ENCODE measurements at places on chromosomes 12 and 14.

- DNase-seq, result no peak
These were observed 51.4 kb downstream of the ZFP36L1 start for GRCh38 chr14:68741477-68741791.

- no peak for DNase-seq
These were observed 95.1 kb upstream of the COCH start for GRCh38 chr14:30779210-30779609.

DNA sequence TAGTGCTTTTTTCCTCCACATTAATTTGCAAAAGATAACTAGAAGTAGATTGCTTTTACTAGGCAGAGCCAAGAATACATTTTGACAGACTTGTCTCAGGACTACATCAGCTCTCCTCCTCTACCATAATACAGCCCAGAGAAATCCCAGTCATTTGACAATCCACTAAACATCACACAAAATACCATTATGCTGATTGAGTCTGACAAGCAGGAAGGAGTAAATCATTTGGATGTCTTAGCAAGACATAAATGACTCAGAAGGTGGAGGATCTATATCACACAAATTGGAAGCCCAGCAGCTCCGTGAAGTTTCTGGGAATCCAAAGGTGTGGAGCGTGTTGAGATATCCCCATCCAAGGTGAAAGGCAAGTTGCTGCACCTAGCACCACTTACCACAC lies 75.4 kb upstream of the FKBP4 start:
- no peak for DNase-seq

DNA sequence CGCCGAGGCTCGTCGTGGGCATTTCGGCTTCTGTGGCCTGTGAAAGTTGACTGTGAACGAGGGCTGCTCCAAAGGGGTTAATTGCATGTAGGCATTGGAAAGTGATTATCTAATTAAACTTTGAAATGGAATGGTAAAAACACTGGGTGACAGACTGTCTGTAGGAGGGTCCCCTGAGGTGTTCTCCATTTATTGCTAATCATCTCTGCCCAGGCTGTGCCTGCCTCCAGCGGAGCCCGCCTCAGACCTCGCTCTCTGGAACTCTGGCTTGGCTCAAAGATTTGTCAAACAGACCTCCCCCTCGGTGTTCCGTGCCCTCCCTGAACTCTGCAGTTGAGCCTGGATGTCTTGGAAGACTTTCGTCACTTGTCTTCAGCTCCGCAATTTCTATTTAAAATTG lies 50.2 kb upstream of the VRK1 start:
- no peak for DNase-seq

- DNase-seq, result no peak
These were observed 116.4 kb downstream of the EPS8 start for GRCh38 chr12:15672671-15673270.

DNA sequence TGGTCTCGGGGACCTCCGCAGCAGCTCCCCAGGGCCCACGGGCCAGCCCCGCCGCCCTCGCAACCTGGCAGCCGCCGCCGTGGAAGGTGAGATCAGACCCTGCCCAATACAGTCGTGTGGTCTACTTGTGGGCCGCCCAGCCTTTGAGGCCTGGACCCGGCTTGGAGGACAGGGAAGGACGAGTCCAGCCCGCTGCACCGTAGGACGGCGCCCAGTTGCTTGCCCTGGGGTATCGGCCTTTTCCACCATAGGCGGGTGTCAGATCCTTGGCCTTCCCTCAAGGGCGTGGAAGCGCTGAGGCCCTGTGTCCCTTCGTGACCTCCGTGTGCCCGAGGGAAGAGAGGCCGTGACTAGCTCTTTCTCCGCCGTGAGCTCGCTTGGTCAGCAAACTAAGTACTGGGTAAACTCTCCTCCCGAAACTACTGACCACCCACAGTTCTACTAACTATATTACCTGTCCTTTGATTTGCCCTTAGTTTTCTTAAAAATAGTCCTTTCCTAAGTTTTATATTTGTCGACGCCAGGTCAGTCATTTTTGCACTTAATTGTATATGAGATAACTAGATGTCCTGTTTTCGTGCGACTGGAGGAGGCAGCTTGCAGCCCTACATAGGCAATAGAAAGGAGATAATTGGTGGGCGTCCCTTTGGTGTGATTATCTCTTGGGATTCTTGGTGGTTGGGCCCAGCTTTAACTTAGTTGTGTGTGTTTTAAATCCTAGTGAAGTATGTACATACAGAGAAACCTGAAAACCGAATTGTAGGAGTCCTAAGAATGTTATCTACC lies 757 bp downstream of the SLC25A3 start:
- no peak for DNase-seq

- no peak for DNase-seq
These were observed 28.6 kb downstream of the TULP3 start for GRCh38 chr12:2919249-2919648.

DNA sequence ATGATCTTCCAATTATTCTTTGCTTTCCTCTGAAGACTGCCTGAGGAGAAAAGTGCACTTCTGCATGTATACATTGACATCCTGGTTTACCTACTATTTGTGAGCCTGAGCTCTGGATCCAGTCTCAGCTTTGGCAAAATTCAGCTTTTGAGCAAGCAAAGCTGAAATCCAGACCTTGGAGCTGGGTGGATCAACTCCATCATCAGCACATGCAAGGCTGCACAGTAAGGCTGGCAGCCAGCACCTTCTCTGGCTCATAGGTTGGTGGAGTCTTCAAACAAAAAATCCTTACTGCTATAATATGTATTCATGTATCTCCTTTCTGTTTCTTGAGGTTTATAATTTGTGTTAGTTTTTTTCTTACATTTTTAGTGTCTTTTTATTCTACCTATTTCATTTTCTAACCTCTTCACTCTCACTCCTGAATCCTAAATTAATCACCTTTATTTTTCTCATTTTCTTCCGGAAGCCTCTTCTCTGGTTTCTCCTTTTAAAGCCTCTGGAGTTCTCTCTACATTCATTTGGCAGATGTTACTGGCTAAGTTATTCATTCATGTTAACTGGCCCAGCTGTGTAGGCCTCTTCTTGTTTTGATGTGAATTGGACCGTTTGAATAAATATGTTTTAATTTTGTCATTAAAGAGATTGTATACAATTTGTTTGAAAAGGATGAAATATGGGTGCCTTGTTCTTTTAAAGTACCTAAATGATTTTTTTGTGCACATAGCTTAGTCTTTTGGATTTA lies 224.8 kb downstream of the DACT1 start:
- no peak for DNase-seq

GRCh38 chr12:95051241-95051640 lies 22.2 kb downstream of the NR2C1 start:
- DNase-seq, result no peak

DNA sequence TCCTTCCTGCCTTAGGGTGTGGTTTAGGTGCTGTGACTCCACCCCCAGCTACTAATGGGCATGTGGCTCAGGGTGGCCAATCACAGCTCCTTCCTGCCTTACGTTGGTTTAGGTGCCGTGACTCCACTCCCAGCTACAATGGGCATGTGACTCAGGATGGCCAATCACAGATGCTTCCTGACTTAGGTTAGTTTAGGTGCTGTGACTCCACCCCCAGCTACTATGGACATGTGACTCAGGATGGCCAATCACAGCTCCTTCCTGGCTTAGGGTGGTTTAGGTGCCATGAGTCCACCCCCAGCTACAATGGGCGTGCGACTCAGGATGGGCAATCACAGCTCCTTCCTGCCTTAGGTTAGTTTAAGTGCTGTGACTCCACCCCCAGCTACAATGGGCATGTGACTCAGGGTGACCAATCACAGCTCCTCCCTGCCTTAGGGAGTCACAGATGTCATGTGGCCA lies 163.9 kb downstream of the TBX5 start:
- peak; percentile 50 for DNase-seq

DNA sequence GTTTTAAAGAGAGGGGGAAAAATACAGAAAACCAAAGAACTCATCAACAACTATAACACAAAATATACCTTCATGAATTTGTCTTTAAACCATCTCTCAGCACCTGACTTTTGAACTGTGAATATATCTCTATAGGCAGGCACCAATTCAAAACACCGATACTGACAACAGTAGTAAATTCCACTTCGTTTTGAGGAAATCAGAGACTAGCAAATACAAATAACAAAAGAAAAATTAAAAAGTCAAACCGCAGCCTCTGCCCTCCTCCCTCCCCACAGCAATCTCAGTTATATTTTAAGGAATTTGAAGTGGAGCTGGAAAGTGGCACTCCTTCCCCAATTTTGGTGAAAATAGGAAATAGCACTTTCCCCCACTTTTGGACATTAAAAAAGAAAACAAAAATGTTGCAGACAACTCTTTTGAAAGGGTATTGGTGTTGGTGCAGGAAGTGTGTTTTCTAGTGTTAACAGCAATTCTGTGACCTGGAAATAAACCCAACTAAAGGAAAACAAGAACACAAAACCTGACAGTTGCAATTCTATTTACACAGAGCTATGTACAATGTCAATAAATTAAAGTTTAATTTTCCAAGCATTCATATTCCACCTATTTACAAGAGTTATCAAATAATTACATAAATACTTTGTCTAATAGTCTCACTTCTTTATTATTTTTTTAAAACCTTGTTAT lies 13.5 kb downstream of the TBX3 start:
- DNase-seq, result no peak

- no peak for DNase-seq
These were observed 18.4 kb upstream of the RNU6-7 start for GRCh38 chr14:32183151-32184058.

- no peak for DNase-seq
These were observed 326.5 kb downstream of the FLRT2 start for GRCh38 chr14:85856430-85856829.

- no peak for DNase-seq
These were observed 282.3 kb upstream of the PRICKLE1 start for GRCh38 chr12:42871816-42872215.

DNA sequence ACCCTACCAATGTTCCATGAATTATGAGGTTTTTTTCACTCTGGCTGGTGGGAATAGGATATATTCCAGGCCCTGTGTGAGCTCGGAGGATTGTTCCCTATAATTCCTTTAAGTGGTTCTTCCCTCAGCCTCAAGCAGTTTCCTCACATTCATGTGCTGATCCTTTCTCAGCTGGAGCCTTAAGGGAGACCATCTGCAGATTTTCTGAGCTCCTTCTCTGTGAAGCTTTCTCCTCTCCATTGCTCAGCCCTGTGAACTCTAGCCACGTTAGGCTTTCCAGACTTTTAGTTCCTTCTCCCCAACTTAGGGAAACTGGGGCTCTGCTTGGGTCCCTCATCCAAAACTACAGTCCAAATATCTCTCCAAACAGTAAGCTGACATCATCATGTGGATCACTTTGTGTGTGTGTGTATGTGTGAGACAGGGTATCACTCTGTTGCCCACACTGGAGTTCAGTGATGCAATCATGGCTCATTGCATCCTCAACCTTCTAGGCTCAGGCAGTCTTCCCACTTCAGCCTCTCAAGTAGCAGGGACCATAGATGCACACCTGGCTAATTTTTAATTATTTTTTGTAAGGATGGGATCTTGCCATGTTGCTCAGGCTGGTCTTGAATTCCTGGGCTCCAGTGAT lies 219.5 kb upstream of the OTX2 start:
- peak; percentile 45 for DNase-seq
